ENCODE measurements at places on chromosomes 12 and 14.

- DNase-seq: no peak
Observed at GRCh38 chr12:82682851-82683261, 3.9 kb upstream of the TMTC2 start.

DNA sequence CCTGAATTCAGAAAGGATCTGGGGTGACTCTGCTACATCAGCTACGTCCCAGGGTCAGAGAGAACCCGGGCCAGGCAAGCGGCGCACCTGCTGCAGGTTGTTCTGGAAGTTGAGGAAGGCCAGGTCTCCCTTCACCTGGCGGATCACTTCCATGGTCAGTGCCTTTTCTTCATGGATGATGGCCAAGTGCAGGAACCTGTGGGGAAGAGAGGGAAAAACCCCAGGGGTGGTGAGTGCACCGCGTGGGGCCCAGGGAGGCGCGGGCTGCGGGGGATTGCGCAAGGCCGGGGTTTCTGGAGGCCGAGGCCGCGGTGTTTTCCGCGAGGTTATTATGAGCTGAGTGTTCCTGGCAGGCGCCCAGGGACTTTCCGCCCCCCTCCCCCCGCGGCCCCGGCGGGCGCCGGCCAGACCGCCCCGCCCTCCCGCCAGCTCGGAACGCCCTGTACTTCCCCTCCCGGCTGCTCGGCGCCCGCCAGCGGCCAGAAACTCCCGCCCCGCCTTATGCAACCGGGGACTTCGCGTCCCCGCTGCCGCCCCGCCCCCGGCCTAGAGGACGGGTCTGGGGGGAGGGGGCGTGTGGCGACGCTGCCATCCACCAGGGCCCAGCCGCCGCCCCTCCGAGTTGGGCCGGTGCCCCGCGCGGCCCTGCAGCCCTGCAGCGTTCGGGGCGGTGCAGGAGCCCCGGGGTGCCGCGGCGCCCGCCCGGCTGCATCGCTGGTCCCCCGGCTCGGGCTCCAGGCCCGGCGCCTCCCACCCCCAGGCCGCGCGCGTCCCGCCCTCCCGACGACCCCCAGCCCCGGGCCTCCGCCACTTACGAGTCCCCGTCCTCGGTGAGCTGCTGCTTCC, 723 bp downstream of the NFKBIA start:
- DNase-seq: peak; percentile 85

DNA sequence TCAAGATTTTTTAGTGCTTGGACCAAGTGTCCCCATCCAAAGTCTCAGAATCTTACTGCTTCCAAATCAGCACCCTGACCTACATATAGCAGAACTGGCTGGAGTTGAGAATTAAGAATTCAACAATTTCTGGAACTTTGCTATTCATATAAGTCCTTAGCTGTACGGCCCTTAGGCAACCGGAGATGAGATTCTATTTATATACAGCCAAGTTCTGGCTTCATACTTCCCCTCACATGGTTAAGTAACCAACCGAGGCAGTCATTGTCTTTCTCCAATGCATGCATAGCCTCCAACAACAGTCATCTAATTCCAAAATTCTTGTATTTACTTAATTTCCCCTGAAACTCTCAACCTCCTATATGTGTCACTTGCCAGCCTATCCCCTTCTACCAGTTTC, 76.6 kb downstream of the SINHCAF start:
- DNase-seq: no peak

GRCh38 chr14:70700955-70701585, 59.4 kb downstream of the TTC9 start:
- DNase-seq: no peak

- DNase-seq: no peak
Observed at GRCh38 chr12:52351196-52352059, 15.9 kb downstream of the KRT85 start.

- no peak for DNase-seq
Observed at GRCh38 chr12:121423682-121424623, 24.0 kb downstream of the RNF34 start.

DNA sequence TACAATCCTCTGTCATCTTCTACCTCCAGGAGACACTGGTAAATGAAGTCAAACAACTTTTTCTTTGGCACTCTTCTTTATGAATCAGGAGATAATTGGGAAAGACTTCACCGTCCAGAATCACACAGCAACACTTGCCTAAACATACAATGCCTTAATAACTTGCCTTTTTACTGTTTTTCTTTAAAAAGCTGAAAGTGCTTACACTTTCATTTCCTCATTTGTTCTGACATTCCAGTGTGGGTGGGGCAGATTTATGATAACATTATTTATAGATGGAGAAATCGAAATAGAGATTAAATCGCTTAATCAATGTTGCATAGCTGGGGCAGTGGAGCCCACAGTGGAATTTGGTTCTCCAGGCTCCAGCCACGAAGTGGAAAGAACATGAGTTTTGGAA, 2.8 kb upstream of the FRS2 start:
- DNase-seq: no peak

- DNase-seq: no peak
Observed at GRCh38 chr14:98908050-98908449, 363.9 kb downstream of the BCL11B start.

GRCh38 chr12:59499774-59500173, 96.1 kb upstream of the SLC16A7 start:
- no peak for DNase-seq

DNA sequence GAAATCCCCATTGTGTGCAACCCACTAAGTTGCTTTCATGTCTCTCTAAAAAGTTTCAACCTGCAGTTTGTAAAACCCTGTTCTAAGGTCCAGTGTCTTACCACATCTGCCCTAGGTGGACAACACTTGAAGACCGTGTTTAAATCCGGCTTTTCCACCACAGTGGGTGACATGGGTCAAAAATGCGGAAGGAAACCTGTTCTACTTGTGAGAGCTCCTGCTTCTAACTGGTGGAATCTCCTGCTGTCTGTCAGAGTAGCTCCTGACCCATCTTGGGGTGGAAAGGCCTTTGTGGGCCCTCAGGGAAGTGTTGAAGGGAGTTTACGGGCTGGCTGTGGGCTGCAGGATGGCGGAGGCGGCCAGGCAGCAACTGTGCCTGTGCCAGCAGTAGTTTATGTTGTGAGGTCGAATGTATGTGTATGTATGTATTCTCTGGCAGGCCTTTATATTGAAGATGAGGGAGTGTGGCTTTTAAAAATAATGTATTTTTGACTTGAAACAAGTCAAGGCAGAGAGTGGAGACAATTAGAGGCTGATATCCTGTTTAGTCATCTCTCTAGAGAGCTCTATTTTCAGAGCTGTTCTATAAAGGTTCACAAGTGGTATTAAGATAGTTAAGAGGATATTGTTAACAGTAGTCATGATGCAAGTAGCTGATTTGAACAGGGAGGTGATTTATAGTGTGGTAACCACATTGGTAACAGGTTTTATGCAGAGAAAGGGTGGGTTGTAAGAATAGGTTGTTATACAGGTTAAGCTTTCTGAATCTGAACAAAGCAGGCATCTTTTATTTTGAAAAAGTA, 67.0 kb downstream of the PRKCH start:
- DNase-seq: no peak

DNA sequence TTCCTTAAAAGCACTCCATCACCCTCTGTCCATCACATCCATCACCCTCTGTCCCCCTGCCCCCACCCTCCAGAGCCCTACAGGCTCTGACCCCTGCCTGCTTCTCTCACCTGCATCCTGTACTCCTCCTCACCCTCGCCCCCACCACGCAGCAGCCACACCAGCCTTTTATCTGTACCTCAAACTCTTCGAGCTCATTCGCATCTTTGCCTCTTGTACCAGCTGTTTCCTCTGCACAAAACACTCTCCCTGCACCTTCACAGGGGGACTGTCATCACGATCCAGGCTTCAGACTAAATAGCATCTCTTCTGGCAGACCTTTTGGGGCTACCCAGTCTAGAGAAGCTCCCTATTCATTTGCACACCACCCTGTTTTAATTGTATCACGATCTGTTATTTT, 24.1 kb downstream of the TMEM229B start:
- DNase-seq: no peak

DNA sequence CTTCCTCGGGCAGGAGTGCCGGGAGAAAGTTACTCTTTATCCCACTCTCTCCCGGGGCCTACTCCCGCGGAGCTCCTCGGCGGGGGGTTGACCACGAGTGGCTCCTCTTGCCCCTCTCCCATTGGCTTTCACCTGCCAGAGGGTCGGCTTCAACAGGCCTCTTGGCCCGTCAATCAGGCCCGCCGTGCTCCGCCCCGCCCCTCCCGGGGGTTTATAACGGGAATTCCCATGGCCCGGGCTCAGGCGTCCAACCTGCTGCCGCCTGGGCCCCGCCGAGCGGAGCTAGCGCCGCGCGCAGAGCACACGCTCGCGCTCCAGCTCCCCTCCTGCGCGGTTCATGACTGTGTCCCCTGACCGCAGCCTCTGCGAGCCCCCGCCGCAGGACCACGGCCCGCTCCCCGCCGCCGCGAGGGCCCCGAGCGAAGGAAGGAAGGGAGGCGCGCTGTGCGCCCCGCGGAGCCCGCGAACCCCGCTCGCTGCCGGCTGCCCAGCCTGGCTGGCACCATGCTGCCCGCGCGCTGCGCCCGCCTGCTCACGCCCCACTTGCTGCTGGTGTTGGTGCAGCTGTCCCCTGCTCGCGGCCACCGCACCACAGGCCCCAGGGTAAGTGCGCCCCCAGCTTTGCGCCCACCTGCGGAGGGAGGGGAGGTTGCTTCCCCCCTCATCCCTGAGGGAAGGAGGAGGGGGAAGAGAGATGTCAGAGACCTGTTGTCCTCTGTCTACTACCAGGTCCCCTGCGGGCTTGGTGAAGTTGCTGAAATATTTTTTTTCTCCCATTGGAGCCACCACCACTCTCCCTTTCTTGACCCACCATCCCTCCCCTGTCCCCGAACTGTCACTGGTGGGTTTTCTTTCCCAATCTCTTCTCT, at the start of gene SMOC1:
Gene SMOC1 (plus strand): TSS at position 242 of the 869 bp plus-strand sequence. CDS start 263 bp downstream, at position 505.
- DNase-seq: no peak

DNA sequence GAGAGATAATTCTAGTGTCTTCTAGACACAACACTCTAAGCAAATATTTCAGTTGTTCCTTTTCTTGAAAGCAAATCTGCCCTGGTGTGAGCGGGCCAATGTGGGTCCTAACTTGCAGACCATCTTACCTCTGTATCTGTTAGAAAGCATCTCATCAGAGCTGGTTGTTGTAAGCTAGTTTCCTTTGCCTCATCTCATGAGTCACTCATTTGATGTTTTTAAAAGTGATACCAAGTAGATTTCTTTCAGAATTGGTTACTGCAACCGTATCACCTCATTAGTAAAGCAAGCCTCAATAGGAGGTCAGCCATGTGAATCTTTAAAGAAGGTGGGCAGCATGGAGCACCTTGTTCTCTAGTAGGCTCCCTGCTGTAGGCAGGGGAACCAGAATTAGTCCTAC, 78.6 kb downstream of the DAAM1 start:
- DNase-seq: no peak

DNA sequence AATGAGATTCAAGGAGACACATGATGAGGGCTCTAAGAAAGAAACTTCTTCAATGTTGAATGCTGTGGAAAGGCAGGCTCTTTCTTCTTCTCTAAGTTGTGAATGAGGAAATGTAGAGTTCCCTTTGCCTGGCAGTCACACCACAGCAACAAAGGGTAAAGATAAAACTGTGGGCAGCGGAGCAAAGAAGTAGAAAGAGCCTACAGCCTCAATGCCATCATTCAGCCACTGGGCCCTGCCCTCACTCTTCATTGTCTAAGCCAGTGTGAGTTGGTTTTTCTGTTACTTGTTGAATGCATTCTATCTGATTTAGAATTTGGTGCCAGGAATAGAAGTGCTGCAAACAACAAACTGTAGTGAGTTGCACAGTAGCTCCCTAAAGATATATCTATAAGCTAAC, 12.2 kb downstream of the SDR9C7 start:
- no peak for DNase-seq

- no peak for DNase-seq
Observed at GRCh38 chr14:94926176-94926575, 156.3 kb upstream of the GSC start.

- no peak for DNase-seq
Observed at GRCh38 chr14:75589931-75590330, 11.5 kb downstream of the FLVCR2 start.

DNA sequence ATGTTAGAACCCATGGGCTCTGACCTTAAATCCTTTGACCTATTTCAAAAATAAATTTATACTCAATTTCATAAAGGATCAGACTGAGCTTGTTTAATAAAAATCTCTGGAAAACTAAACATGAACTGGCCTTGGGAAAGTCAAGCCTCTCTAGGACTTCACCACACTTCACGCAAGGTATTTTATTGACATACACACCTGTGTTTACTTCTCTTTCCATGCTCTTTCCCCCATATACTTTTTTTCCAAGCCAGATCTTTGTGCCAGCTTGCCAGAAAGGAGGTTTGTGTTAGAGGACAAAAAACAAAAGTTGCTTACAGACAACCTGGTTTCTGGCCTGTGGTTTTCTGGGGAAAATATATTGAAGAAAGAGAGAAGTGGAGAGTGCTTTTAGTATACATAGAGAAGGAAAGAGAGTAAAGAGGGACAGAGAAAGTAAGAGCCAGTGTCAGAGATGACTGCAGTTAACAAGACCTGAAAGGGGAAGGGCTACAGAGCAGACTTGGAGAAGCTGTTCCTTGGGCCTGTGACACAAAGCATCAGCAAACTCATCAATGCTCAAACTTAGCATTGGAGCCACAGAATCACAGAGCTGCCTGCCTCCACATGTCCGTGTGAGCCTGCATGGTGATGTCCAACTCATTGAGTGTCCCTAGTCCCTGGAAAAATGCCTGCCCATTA, 77.3 kb upstream of the TMTC2 start:
- no peak for DNase-seq

DNA sequence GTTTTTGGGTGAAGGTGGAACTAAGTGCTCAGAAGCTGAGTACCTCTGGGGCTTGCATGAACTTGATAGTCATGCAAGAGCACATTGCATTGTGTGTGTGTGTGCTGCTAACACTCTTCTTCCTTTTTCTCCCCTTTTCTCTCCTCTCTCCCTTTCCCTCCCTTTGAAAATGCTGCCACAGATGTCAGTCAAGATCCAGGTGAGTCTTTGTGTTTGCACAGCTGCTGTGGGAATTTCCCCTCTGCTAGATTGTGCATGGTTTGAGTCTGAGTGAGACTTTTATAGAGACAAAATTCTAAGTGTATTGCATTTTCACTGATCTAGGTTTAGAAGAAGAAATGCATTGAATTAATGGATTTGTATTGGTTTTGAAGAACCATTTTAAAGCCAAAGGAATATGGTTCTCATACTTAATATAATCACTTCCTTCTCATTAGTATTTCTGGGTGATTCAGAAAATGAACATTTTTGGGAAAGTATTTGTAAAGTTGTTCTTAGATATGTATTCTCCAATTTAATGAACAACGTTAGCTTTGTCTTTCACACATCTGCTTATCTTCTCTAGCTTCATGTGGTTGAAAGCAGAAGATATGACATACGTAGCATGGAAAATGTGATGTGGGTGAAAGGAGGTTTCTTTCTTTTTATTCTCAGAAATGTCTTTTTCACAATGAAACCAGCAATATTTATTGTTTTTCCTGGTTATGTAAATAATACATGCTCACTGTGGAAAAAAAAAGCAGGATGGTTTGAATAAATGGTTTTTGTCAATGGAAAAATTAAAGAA, 108.5 kb downstream of the NRXN3 start:
- DNase-seq: no peak

- no peak for DNase-seq
Observed at GRCh38 chr12:20472102-20472782, 103.9 kb downstream of the PDE3A start.

- DNase-seq: no peak
Observed at GRCh38 chr14:74257078-74257940, 18.1 kb downstream of the VSX2 start.

Data from RCC 7860 (cell line).